Esophagus muscularis mucosa (tissue), 4 donors: ENCODE measurements at places on chromosomes 5 and 9.

- H3K36me3 ChIP-seq = peaks cover 47% of the 10 kb centered on the region
- no peak overlapping the region for H3K4me3 ChIP-seq
- H3K4me1 ChIP-seq = no peaks in the 10 kb centered on the region
- DNase-seq = no peak
These were observed 13.9 kb downstream of the ZCCHC9 start for GRCh38 chr5:81315336-81315735.

- H3K27ac ChIP-seq = no peak overlapping the region
- no peak overlapping the region for H3K4me3 ChIP-seq
- no peaks in the 10 kb centered on the region for H3K4me1 ChIP-seq
- H3K27me3 ChIP-seq = no peaks in the 10 kb centered on the region
- no peaks in the 10 kb centered on the region for H3K36me3 ChIP-seq
These were observed 50.4 kb upstream of the ALDH1B1 start for GRCh38 chr9:38342096-38342495.

GRCh38 chr9:110700953-110701352, 32.4 kb downstream of the MUSK start:
- H3K4me3 ChIP-seq = no peak overlapping the region
- no peak overlapping the region for H3K27ac ChIP-seq
- H3K36me3 ChIP-seq = no peaks in the 10 kb centered on the region
- H3K27me3 ChIP-seq = no peaks in the 10 kb centered on the region

DNA sequence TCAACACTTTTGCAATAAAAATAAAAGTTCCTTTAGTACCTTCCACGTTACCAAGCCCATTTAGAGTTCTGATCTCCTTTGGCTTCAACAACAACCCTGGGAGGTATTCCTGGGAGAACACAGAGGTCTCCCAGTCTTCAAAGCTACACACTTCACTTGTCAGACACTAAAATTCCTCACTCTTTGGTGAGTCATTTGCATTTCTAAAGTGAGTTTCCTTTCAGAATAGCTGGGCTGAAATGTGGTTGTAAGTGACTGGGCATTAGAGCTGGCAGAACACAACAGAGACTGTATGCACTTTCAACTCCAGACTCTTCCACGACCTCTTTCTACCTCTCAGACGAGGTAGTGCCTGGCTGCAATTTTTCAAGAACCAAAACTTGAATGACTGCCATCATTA, 11.5 kb upstream of the F2RL1 start:
- H3K27me3 ChIP-seq = peaks cover 3% of the 10 kb centered on the region
- H3K4me3 ChIP-seq = no peak overlapping the region
- H3K4me1 ChIP-seq = no peaks in the 10 kb centered on the region

DNA sequence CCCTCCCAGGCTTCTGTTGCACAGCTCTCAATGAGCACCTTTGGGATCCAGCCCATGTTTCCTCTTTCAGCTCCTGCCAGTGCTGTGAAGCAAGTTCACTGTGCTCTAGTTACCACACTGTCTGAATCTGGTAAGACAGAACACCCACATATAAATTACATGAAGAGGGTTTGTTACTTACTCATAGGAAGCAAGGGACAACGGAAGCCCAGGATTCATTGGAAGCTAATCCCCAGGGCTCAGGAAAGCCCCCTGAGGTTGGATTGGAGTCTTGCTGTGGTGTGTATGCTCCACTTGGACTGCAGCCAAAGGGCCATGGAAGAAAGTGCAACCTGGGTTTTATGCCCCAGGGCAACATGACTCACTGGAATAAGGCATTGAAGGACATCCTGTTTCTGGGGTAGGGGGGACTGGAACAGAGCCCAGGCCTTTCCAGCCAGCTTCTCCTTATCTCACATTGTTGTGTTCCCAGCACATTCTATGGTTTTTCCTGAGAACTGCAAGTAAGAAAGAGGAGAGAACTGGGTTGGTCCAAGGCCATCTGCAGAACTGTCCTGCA, 15.6 kb upstream of the CLK4 start:
- H3K27me3 ChIP-seq = no peaks in the 10 kb centered on the region
- H3K36me3 ChIP-seq = no peaks in the 10 kb centered on the region
- no peak overlapping the region for H3K27ac ChIP-seq
- H3K4me1 ChIP-seq = no peaks in the 10 kb centered on the region
- peak; percentile 88 for DNase-seq
- no peak overlapping the region for H3K4me3 ChIP-seq

DNA sequence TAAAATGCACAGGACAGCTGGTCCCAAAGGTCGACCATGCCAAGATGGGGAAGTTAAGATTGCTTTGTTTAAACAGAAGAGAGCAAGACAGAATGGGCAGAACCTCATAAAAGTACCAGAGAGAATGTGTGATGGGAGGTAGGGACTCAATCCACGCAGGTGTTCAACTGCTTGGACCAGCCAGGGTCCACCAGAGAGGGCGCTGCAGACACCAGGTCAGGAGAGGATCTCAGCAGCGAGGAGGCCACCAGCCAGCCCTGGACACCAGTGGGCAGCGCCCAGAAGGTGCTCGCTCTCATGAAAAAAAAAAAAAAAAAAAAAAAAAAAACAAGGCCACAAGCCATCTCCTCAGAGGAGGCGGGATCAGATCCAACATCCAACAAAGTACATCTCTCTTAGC, 81.8 kb downstream of the SHC3 start:
- peak; percentile 89 for DNase-seq
- no peak overlapping the region for H3K27ac ChIP-seq
- no peaks in the 10 kb centered on the region for H3K36me3 ChIP-seq
- H3K27me3 ChIP-seq = no peaks in the 10 kb centered on the region
- H3K4me3 ChIP-seq = no peak overlapping the region
